ENCODE measurements at places on chromosomes 5 and 9.

DNA sequence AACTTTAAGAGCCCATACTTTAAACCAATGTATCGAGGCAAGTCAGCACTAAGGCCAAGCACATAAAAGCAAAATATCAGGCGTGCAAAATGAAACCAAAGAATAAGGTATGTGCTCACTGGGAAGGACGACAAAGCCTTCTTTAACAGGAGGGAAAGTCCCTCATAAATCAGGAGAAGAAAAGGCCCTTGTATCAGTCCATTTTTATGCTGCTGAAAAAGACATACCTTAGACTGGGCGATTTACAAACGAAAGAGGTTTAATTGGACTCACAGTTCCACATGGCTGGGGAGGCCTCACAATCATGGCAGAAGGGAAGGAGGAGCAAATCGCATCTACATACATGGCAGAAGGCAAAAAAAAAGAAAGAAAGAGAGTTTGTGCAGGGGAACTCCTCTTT lies 68.9 kb downstream of the UBE2QL1 start:
- no peak for DNase-seq

- DNase-seq, result no peak
Measured at GRCh38 chr5:174459832-174460448, 264.4 kb upstream of the MSX2 start.

- no peak for DNase-seq
Measured at GRCh38 chr5:14721990-14722656, 57.6 kb downstream of the OTULIN start.

- DNase-seq, result peak; percentile 4
Measured at GRCh38 chr5:161544350-161544765, 2.2 kb downstream of the GABRB2 start.

DNA sequence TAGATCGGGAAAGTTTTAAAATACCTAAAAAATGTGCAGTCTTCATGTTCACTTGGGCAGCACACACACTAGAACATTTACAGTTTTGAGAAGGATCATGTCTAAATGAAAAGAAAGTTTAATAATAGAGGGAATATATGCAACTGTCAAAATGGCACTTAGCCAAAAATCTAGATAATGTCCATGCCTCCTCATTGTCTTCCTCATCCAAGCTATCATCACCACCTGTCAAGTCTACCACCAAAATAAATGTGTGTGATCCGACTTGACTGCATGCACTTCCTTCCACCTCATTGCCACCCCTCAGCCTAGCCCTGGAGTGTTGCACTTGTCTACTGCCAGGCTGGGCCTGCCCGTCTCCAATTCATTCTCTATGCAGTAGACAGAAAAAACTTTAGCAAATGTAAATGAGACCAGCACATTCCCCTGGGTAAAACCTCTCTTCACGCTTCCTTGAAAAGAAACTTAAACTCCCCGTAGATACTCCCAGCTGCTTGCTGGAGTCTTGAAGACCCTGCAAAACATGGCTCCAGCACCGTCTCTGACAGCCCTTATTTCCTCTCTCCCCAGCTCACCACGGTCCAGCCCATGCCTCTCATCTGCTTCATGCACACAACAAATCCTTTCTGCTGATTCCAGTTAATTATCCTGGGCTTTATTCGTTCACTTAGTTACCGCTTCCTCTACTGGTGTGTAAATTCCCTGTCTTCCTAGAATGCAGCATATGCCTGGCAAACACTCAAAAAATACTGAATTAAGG lies 66.9 kb downstream of the FANCC start:
- DNase-seq, result peak; percentile 49

DNA sequence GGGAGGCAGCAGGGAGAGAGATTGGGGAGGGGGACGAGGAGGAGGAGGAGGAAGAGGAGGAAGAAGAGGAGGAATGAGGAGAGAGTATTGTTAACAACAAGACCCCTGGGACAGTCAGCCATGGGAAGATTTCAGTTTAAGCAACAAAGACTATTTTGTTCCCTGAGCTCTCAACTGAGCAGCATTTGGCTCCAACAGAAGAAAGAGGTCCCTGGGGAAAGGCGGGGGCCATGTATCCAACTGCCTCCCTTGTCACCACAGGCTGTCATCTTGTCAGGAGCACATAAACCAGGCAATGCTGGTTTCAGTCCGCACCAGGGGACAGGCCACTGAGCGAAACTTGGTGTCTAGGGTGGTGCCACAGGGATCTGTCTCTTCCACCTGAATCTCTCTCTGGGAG lies 316.1 kb downstream of the TLE1 start:
- no peak for DNase-seq

GRCh38 chr5:132019857-132020555 lies 8.5 kb upstream of the ACSL6 start:
- no peak for DNase-seq

DNA sequence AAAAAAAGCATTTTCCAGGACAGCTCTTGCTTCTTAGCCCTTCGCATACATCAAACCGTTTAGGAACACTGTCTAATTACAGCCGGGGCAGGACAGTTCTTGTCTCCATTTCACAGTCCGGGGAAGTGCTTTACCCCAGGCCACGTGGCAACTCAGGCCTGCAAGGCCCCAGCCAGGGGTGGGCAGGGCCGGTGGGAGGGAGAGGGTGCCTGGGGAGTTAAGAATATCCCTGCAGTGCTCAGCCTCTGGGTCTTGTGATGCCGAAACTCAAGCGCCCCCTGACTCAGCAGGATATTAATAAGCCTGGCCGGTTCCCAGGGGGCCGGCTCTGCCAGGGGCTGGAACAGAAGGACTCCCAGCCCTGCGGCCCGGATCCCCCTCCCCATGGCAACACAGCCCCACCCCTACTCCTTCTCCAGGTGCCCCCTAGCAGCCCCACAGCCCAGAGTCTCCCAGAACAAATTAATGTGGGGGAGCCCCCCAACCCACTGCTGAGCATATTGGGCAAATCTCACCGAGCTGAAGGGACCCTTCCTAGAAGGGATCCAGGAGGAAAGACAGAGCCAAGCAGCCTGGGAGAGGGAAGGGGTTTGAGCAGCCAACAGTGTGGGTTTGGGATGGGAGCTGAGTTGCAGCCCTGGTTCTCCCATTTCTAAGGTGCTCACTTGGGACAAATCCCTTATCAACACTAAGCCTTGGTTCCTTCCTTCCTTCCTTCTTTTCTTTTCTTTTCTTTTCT lies 45.3 kb downstream of the PLPP7 start:
- no peak for DNase-seq

DNA sequence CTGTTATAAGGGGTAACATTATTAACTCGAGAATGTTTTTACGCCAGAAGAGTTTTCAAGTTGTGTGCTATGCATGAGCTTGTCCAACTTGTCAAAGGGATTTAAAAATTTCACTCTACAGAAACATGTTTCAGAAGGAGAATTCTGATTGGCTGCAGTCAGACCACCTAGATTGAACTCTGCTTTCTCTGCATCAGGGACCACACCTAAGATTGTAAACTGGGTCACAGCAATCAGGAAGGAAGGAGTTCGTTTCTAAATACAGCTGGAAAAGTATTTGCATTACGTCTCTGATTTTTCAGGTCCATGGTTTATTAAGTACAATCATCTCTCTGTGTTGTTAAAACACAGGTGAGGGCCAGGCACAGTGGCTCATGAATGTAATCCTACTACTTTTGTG lies 5.8 kb downstream of the GLRX start:
- no peak for DNase-seq

- no peak for DNase-seq
Measured at GRCh38 chr9:133795049-133795448, 56.9 kb upstream of the SARDH start.

DNA sequence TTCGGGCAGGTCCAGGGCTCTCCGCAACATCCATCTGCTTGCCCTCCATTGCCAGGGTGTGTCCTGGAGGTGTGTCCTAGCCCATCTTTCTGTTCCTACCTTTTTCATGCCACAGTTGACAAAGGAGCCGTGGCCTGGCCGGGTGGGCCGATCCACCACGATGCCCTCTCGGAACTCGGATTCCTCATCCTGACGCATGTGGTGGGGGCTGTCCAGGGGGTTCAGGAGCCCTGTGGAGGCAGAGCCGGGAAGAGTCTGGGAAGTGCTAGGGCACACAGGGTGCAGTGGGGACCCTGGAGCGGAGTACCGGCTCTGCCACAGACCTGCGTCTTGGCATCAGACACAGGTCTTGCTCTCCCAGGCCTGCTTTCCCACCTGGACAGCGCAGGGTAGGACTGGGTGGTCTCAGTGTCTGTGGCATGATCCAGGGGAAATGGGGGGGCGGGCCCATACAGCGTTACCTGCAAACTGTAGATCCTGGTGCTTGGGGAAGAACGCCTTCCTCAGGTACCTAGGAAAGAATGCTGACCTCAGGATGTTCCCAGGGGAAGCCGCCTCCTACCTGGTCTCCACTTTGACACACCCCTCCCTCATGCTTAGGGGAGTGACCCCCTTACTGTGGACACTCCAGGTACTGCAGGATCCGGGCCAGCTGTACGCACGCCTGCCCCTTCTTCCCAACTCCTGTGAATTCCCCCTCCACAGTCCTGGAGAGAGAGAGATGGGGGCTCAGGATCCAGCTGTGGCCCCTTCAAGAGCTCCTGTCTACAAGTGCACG lies 3.5 kb downstream of the SPOUT1 start:
- DNase-seq, result no peak

GRCh38 chr9:75432888-75433287 lies 344.6 kb downstream of the OSTF1 start:
- no peak for DNase-seq

DNA sequence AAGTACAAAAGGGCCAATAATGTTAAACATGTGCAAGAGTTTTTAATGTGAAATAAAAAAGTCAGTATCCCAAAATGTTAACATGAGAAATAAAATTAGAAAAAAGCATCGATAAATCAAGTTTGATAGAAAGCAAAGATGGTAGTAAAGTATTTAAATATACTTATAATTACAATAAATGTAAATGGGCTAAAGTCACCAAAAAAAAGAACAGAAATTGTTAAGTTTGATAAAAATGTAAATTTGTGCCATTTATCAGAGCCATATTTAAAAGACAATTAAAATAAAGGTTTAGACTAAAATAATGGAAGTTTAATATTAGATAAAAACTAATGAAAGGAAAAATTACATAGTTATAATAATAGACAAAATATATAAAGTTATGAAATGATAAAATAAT lies 500.5 kb downstream of the TMEM232 start:
- DNase-seq, result no peak

DNA sequence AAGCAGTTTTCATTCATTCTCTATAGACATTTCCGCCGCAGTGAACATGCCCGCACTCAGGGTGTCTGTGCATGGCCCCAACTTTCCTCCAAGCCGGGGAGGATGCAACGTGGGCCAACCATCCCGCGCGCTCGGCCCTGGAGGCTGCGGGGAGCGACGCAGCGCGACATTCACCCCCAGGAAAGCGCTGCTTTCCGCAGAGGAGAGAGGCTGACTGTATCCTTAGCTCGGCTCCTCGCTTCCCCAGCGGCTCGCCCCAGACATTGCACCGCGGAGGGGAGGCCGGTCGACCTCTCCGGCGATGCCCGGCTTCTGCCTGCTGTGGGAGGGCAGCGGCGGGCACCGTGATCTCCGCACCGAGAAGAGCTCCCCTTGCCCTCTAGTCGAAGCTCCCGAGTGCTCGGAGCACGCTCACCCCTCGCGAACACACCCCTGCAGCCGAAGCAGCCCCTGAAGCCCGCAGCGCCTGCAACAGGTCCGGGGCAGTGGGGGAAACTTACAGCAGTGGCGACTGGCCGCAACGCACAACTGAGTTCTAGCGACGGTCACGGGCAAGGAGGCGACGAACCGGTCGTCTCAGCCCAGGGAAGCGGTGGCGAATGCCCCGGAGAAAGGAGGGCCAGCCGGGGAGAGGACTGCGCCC lies 600 bp downstream of the ENC1 start:
- no peak for DNase-seq

- DNase-seq, result no peak
Measured at GRCh38 chr5:126178521-126178920, 244.7 kb upstream of the GRAMD2B start.

DNA sequence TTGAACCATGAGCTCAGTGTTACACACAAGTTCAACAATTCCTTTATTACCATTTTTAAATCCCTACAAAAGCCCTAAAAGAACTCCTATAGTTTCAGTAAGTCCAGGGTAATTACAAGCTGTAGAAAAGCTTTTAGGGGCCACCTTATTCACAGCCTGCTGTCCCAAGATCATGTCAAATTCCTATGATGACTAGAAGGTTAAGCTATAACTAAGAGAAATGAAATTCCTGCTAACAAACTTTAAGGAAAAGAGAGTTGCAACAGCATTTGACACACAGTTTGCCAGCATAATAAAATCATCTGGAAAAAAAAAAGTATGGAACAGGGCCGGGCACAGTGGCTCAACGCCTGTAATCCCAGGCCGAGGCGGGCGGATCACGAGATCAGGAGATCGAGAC lies 31.5 kb downstream of the TMEM245 start:
- DNase-seq, result no peak

GRCh38 chr9:15146268-15146700 lies 160.7 kb downstream of the TTC39B start:
- DNase-seq, result no peak

DNA sequence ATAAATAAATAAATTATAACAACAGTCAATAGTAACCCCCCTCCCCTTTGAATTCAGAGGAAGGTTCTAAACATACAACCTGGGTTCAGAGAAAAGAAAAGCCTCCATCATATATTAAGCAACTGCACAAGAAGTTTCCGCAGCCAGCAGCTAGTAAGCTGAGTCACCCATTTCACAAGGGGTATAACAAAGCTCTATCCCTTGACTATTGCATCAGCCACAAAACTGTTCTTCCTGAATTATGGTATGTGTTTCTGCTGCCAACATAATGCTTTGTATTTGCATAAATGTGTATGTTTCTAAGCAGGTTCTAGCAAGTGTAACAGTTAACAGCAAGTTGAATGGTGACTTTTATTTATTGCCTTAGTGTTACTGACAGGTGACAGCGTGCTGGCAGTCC lies 6.8 kb upstream of the CEP120 start:
- no peak for DNase-seq

GRCh38 chr5:132289097-132289496 lies 5.1 kb upstream of the SLC22A4 start:
- DNase-seq, result no peak
